ENCODE measurements at places on chromosomes 3 and 15.
A peak's percentile ranks its signal among the peaks of the same experiment; 100 is the strongest.

GRCh38 chr15:65414841-65415621, 7.7 kb downstream of the IGDCC4 start:
- peak; percentile 77 for DNase-seq

DNA sequence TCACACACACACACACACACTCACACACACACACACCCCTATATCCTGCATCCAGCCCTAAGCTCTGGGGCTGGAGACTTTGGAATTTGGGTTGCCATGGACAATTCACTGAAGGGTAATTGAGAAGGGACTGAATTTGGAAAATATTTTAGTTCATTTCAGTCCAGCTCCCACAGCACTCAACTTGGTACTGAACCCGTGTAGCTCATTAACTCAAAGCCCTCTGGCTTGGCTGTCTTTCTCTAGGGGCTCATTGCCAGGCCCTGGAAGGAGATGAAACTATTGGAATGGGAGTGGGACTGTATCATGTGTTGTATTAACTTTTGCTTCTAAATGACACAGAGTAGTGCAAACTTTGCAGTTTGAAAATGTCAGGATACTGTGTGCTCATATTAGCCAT, 157.3 kb downstream of the EPHB1 start:
- no peak for DNase-seq

DNA sequence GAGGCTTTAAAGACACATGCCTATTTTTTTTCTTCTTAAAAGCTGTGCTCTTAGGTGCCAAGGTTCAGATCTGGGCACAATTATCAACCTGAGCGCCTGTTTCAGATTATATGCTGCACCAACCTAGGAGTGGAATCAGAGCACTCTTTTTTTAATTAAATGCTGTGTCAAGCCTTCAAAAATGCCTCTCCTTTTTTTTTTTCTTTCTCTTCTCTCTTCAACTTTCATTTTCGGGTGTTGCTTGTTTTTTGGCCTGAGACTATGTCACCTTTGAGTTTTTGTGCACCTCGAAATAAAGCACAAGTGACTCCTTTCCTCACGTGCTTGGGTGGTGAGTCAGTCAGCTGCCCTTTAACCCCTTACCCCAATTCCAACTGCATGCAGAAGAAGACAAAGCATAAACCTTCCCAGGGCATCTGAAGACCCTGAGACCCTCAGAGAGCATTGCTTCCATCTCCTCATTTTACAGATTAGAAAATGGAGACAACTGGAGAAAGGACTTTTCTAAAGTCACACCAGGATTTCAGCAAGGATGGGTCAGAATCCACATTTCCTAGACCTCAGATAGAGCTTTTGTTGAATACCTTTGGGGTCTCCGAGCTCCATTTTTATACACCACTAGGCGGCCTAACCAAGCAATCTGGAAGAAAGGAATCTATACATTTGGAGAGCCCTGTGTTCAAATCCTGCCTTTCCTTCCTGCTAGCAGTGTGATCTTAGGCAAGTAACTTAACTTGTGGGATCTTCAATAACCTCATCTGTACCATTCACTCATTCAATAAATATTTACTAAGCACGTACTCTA, 631 bp upstream of the PRICKLE2 start:
- no peak for DNase-seq

GRCh38 chr15:74723754-74724334, 1.5 kb downstream of the CYP1A1 start:
- DNase-seq, result peak; percentile 6

All from NCI-H524 treated with DMSO at 0.1 percent for 48 hours (cell line).